ENCODE measurements at places on chromosomes 3 and 15.

DNA sequence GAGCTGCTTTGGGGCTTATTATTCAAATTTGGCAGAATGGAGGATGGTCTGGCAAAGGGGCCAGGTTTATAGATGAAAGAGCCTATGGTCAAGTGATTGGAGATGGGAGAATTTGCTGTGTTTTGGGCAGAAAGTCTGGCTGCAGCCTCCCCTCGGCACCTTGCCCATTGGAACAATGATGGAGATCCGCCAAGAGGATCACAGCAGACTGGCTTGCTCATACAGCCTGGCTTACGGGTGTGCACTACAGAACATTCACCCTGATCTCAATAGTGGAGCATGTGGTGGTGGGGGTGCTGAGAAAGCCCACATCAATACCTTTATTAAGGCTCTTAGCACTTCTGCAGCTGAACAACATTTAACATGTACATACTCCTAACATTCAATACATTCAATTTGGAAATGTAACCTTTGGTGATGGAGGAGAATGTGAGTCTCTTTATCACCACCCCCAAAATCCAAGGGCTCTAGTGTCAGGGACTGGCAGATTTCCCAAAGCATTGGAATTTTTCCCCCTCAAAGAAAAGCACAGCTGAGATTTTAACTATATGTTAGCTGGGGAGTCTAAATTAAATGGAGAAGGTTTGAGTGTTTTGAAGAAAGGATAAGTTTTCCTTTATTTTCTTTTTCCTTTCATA is 118.4 kb upstream of the TMC3 start:
- no peak for DNase-seq

- DNase-seq, result no peak
Observed at GRCh38 chr3:183538486-183538885, 17.0 kb downstream of the KLHL6 start.

DNA sequence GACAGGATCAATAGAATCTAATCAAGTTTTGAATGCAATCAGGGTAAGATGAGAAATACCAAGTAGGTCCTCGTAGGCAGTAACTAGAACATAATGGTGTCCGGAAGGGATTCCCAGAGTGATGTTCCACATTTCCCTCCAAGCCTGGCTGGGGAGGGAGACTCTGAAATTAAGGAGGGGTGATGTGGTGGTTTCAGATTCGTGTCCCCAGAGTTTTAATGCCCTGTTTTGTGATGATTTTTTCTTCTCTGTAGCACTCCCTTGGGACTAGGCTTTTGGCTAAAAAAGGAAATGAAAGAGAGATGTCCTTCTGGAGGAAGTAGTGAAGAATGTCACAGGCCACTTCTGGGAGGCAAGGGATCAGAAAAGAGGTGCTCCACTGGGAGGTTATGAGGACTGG is 108.3 kb upstream of the CACNA2D3 start:
- DNase-seq, result no peak

DNA sequence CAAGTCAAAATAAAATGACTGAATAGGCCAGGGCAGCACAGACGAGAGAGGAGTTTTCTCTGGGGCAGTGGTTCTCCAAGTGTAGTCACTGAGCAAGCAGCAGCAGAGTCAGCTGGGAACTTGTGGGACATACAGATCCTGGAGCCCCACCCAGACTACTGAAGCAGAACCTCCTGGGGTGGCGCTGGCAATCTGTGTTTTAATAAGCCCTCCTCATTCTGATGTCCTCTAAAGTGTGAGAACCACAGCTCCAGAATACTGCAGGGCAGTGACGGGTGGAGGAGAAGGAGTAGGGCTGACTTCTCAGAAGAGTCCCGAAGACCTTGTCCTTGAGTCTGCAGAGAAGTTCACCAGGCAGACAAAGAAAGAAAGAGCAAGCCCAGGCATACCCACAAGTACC is 251.3 kb upstream of the HES1 start:
- no peak for DNase-seq

DNA sequence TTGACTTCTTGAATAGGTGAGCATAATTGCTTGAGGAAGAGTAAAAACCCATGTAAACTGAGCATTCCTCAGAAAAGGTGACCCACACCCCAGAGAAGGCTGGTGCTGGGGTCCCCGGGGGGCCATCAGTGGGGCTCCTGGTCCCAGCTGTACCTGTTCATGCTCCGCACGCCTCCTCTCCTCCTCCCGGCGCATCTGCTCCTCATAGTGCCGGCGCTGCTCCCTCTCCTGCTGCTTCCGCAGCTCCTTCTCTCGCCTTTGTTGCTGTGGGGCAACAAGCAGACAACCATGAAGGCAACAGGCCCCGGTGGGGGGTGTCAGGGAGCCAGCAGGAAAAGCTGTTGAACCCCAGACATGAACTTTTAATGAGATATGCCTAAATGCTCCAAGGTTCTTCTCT is 113.7 kb upstream of the SLC2A2 start:
- no peak for DNase-seq

DNA sequence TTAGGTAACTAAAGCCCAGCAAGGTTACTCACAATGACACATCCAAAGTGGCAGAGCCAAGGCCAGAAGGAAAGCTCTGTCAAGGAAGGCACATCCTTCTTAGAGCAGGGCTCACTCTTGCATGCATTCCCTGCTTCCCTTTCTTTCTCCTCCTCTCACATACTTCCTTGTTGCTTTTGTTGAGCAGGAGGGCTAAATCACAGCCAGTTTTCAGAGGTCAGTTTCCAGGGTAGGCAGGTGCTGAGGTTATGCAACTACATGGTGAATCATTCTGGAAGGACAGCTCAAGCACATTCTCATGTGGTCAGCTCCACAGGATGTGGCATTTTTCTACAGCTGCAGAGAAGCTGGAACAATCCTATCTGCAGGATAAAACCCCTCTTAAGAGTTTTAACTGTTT is 275.6 kb downstream of the ZNF621 start:
- DNase-seq, result no peak

GRCh38 chr3:89314454-89315098 is 207.2 kb downstream of the EPHA3 start:
- DNase-seq, result peak; percentile 12

- DNase-seq, result no peak
Observed at GRCh38 chr15:42503825-42504224, 8.4 kb downstream of the SNAP23 start.

DNA sequence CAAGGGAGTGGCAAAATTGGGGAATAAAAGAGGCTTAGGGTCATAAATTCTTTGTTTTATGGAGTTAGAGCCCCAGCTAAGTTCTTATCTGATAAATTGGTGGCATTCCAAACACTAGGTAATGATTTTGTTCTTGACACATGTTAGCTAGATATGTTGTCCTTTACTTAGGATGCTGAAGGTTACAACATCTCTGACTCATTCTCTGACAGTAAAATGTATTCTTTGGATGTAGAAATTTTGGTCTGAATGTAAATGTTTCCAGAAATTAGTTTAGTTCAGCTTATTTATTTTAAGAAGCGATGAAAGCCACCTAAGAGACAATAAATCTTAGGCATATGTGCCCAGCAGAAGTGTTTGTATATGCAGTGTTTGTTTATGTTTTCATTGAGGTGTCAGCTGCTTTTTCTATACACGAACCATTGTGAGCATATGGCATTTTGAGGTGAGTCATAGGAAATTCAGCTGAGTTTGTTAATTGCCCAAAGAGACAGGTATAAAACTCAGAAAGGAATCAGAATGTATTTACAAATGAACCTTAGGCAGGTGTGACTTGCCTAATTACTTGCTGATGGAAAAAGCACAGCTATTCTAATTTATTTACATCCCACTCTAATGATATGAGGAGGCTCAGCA is 247.7 kb downstream of the AGBL1 start:
- DNase-seq, result peak; percentile 7

GRCh38 chr3:159739969-159740368 is 248.7 kb upstream of the IL12A start:
- DNase-seq, result no peak

- DNase-seq, result no peak
Observed at GRCh38 chr15:96327155-96327741, 3.3 kb upstream of the NR2F2 start.

GRCh38 chr15:45105586-45105985 is 8.4 kb downstream of the DUOX2 start:
- DNase-seq, result no peak

DNA sequence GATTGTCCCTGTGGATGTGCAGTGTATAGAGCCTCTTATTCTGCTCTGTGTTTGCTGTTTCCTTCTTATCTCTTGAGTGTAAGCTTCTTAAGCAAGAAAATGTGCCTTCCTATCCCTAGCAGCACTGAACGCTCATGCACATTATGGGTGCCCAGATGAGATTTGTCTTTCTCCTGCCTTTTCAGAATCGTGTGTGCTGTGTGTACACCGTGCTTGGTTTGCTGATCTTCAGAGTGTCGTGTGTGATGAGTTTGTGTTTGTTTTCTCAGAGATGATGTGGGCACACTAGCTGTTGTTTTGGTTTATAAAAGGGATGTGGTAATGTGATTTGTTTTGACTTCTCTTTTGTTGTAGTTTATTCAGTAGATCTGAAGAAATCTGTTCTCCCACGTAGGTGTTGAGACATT is 19.7 kb downstream of the GPR171 start:
- no peak for DNase-seq

GRCh38 chr3:173930251-173930650 is 532.7 kb downstream of the NLGN1 start:
- DNase-seq, result no peak

GRCh38 chr3:139024968-139025367 is 4.2 kb upstream of the PRR23B start:
- no peak for DNase-seq

GRCh38 chr15:75069301-75069925 is 46.0 kb downstream of the PPCDC start:
- no peak for DNase-seq

GRCh38 chr3:132787616-132788300 is 65.5 kb upstream of the NPHP3 start:
- DNase-seq, result no peak

GRCh38 chr15:52808441-52808840 is 18.3 kb upstream of the ONECUT1 start:
- no peak for DNase-seq

DNA sequence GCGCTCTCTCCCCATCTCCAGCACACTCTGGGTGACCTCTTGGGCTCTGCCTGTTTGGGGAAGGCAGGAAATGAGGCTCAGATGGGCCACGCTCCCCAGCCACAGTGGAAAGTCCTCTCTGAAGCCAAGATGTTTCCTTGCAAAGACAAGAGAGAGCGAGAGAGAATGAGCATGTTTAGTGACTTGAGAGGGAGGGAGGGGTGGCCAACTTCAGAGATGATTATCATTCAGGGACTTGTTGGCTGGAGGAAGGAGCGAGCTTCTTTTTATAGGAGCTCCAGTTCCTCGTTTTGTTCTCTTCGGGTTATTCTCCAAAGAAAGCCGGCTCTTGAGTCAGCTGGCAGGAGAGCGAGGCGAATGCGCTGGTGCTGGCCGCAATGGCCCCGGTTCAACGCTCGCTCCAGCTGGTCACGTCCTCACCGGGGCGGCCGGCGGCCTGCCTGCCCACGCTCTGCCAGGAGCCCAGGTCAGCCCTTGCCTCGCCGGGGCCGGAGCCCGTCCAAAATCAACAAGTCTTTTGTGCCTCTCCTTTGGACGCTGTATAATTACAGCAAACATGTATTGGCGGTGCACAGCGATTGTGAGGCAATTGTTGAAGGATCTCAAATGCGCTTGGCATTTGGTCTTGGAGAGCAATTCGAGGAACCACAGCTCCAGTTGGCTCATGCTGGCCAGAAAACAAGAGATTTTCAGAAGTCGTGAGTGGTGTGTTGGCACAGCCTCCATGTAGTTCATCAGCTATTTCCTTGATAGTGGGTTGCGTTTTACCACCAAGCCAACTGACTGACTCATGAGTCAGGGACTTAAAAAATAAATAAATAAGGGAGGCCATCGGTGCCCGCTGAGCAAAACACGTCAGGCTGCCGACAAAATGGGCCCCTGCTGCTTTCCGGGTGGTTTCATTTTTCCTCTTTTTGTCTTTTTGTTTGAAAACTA is 288.6 kb downstream of the UACA start:
- no peak for DNase-seq

- DNase-seq, result no peak
Observed at GRCh38 chr3:28947751-28948150, 333.1 kb upstream of the RBMS3 start.

DNA sequence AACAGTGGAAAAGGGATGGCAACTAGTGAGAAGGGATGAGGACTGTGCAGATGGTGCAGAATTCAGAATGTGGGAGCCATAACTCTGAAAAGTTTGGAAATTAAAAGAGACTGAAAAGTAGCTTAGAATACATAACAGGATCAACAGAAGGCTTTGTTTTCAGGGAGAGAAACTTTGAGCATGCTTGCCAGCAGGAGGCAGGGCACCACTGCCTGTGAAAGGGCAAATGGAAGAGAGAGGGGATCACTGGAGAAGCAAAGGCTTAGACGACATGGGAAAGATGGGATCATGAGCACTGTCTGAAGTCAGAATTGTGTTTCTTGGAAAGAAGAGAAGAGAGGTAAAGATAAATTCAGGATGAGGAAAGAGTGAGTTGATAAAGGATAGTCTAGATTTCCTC is 99.6 kb downstream of the ABI3BP start:
- no peak for DNase-seq

- no peak for DNase-seq
Observed at GRCh38 chr3:144235489-144235888, 263.9 kb downstream of the DIPK2A start.

DNA sequence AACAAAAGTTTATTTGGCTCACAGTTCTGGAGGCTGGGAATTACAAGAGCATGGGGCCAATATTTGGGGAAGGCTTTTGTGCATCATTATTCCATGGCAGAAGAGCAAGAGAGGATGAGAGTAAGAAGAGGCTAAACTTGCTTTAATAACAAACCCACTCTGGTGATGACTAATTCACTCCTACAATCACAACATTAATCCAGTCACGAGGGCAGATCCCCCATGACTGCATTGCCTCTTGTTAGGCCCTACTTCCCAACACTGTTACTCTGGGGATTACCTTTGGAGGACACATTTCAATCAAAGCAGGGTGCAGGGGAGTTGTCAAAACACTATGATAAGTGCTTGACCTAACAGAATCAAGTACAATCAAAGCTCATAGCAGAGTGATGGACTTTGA is 181.7 kb downstream of the BBX start:
- no peak for DNase-seq

- DNase-seq, result no peak
Observed at GRCh38 chr3:31039145-31039544, 144.7 kb upstream of the GADL1 start.

GRCh38 chr15:83998486-83998885 is 237.1 kb upstream of the GOLGA6L4 start:
- DNase-seq, result no peak

- no peak for DNase-seq
Observed at GRCh38 chr3:87227835-87228144, 681 bp downstream of the CHMP2B start.

- DNase-seq, result no peak
Observed at GRCh38 chr15:70179309-70179892, 81.7 kb upstream of the TLE3 start.

DNA sequence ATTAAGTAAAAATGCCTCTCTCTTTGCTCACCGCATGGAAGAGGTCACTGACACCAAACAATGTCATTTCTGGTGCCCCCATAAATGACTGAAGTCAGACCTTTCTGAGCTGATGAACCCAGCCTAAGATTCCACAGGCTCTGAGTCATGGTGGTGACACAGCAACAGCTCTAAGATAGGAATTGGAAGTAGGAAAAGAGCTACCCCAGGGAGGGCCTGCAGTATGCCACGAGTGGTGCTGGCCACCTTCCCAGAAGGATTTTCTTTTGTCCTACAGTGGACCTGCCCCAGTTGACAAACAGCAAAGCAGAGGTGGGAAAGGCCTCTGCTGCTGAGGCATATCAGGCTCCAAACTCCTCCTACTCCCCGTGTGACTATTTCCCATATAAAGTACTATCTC is 208.1 kb downstream of the MINAR1 start:
- no peak for DNase-seq

- DNase-seq, result no peak
Observed at GRCh38 chr3:188546835-188547670, 393.1 kb downstream of the LPP start.
